Adrenal gland (tissue), 19 donors: ENCODE measurements at places on chromosomes 1 and 21.

- DNase-seq, result no peak
These were observed 16.4 kb upstream of the CHODL start for GRCh38 chr21:18228060-18228739.

DNA sequence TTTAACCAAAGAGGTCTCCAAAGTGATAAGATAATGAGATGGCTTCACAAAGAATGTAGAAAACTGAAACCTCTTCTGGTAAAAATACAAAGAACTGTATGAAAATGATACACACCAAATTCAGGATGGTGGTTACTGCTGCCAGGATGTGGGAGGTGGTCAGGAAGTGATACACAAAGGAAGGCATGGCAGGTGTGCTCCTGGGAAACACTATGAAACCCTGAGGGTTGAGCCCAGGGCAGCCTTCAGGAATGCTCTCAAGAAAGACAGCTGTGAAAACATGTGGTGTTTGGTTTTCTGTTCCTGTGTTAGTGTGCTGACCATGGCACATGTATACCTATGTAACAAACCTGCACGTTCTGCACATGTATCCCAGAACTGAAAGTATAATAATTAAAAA, 109.3 kb downstream of the NTNG1 start:
- DNase-seq, result no peak

GRCh38 chr1:230750576-230750975, 3.4 kb downstream of the CAPN9 start:
- DNase-seq, result no peak

DNA sequence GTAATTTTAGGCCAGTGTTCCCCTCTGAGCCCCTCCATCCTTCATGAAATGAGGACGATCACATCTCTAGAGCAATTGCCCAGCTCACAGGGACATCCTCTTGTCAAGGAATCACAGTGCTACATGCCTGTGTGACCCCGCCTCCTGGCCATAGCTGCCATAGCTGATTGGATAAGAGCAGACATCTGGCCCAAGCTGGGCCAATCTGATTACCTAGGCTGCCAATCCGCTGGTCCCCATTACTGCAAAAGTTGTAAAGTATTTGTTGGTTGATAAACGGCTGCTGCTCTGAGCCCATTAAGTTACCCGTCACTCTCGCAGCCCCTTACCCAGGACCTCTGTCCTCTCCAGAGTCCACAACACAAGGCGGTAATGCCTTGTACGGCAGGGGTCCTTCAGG, 8.3 kb downstream of the NT5C1A start:
- no peak for DNase-seq

DNA sequence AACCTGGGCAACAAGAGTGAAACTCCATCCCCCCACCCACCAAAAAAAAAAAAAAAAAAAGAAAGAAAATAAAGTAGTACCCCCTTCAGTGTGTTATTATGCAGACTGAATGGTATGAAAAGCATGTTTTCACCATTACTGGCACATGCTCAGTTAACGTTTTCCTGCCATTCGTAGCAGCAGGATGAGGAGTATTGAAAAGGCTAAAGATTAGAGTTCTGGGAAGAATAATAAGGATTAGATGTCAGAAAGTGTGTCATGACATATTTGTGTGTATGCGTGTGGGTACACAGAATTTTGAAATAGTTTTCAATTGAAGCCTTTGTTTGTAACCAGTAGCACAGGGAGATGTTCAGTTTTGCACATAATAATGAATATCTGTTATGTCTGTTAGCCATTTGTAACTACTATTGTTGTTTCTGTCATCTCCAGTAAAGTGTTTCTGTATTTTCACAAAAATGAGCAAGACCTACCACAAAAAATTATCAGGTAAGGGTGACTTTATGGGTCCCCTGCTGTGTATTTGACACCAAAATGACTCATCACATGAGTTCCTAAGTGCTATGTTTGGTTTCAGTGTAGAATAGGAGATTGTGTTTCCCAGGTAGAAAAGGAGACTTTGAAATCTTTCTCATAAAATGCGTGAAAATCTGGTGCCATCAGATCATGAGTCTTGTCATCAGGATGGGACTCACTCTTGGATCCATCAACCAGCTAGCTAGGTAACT, 358.9 kb downstream of the DISC1 start:
- no peak for DNase-seq

DNA sequence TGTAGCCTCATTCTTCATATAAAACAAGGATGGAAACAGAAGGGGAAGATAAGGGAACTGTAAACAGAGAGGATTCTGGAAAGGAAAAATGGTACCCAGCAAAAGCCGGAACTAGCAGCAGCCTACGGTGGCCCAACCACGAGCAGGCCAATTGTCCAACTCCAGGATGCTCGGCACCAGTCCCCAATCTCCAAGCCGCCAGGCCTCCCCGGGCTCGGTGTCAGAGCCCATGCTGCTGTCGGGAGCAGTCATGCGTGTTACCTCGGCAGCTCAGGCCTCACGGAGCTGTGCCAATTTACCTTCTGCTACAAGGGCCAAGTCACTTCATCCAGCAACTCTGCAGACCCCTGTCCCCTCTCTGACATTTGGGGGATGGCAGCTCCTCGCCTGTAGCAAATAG, 130.8 kb downstream of the ZBTB18 start:
- DNase-seq, result no peak

GRCh38 chr1:99648107-99648506, 2.2 kb downstream of the PALMD start:
- peak; percentile 73 for DNase-seq

GRCh38 chr1:54984131-54984842, 3.9 kb downstream of the TMEM61 start:
- DNase-seq, result no peak

- peak; percentile 31 for DNase-seq
These were observed 1.2 kb upstream of the ZBTB40 start for GRCh38 chr1:22450351-22451021.

DNA sequence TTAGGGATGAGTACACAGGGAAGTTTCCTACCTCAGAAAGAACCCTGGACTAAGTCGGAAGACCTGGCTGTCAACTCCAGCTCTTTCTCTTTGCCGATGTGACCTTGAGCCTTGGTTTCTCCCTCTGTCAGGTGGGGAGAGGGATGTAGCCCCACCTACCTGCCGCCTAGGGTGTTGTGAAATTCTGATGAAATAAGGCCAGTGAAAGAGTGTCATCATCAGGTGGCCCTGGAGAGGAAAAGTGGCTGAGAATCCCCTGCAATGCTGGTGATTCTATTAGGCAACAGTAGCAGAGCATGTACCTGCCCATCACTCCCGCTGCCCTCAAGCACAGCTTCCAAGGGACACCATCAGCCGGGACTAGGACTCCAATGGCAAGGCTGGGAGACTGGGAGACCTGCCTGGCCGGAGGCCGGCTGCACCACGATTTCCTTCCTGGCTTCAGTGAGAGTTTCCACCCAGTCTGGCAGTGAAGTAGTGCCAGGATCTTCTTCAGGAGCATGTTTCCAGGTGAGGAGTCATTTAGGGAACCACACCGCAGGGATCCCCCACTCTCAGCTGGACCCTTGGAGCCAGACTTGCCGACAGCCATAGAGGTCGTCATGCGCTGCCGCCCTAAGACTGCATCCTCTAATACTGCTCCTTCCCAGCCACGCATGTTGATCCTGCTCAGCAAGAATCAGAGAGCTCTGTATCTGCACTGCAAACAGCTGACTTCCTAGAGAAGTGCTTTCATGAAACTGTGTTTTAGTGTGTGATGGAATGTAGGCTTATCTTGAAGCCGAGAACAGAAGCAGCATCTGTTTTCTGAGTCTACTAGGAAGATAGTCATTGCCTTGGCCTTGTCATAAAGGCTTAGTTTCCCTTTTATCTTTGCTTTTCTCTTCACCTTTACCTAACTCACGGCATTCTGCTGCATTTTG, 88.0 kb upstream of the F3 start:
- DNase-seq, result no peak

DNA sequence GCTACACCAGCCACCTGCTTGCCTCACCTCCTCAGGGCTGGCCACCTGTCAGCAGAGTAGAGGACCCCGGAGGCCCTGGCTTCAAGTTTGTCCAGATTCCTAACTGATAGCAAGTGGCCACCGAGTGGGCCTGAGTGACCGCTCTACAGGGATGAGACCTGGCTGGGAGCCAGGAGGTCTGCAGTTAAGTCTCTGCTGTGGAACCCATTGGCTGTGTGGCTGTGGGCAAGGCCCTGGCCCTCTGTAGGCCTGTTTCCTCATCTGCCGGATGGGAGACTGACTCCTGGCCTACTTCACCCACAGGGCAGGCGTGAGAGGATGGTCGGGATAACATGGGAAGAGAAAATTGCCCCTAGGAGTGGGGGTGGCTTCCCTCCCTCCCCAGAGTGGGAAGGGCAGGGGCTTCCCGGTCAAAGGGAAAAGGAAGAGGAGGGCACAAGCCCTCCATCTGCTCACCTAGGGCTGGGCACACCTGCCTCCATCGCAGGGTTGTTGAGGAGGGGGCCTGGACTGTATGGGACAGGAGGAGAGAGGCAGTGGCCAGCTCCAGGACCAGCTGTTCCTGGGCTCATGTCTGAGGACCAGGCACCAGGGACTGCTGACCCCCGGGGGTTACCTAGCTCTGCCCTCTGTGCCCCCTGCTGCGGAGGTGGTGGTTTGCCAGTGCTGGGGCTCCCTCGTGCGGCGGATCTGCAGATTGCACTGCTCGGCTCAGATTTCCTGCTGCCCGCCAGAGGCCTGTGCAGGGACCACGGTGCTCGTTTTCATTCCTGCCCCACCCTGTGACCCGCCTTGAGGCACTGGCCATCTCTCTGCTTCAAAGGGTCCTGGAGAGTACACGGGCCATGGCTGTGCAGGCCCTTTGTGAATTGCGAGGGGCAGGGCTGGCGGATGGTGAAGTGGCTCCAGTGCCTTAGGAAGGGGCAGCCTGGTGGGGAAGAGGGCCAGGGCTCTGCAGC, 9.1 kb upstream of the MTFR1L start:
- peak; percentile 74 for DNase-seq

DNA sequence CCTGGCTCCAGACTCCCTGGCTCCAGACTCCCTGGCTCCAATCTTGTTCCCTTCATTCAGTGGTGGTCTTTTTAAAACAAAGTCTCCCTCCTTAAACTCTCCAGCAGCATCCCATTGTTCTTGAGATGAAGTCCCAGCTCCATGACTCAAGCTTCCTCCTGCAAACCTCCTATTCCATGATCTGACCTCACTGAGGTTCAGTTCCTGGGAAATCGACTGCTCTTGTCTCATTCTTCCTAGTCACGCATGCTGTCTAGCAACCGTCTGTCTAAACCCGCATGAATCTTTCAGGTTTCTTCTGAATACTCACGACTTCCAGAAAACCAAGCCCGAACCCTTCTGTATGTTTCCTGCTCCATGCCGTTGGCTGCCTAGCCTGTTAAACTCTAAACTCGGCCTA, 91.9 kb downstream of the RAVER2 start:
- DNase-seq, result no peak

- DNase-seq, result no peak
These were observed 33.5 kb upstream of the MRPS6 start for GRCh38 chr21:34039678-34040382.

GRCh38 chr1:67953301-67953700, 97.1 kb downstream of the DIRAS3 start:
- DNase-seq, result no peak

DNA sequence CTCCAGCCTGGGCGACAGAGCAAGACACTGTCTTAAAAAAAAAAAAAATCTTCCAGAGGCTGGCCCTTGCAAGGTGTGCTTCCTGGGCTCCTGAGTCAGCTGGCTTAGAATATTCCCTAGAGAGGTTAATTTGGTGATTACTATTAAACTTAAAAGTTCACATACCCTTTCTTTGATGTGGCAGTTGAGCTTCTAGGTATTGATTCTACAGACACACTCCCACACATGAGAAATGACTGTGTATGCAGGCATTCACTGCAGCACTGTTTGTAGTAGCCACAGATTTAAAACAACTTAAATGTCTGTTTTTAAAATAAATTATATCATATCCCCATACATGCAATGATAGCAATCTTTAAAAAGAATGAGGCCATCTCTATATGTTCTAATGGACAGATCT, 93.4 kb downstream of the GDAP2 start:
- no peak for DNase-seq

DNA sequence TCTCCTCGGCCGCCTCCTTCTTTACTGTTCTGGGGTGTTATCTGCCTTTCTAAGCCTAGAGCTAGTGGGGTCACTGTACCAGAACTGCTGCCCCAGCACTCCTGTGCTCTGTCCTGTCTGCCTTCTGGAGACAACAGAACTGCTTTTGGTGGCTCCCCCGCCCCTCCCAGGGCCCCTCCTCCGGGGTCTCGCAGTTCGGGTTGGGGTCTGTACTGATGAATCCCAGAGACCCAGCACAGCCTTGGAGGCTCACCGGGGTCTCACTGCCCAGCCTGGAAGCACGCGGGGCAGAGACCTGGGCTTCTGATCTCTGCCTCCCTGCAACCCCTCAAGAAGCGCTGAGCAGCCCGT, 3.2 kb upstream of the PLEKHA6 start:
- DNase-seq, result no peak

DNA sequence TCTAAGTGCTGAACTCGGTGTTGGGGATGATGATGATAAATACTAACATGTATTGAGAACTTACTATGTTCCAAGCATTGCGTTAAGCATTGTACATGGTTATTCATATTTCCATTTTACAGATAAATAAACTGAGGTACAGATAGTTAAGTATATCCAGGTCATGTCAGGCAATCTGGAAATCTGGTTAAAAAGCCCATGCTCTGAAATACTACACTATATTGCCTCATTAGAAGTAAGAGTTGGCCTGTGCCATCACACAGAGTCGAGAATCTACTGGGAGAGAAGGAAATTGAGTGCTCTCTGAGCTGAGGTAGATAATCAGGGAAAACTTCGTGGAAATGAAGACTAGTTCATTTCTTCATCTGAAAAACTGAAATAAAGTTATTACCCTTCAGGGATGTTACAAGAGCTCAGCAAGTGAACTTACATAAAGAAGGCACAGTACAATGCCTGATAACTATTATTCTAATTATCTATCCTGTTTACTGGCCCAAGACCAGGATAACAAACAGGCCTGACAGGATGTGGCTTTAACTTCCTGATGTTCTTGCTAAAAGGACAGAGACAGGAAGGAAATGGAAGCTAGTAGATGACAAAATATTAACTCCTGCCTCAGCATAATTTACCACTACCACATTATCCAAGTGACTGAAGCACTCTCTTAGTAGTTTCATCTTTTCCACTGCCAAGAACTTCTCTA, 85.6 kb downstream of the EPS15 start:
- DNase-seq, result no peak

- DNase-seq, result no peak
These were observed 3.8 kb downstream of the GPR61 start for GRCh38 chr1:109543283-109543987.
